CD4-positive, alpha-beta T cell treated with Interleukin-15 for 1 hour (primary cell): ENCODE measurements at places on chromosomes 4 and X.

- no peak for DNase-seq
These were observed 378.9 kb downstream of the SMARCA1 start for GRCh38 chrX:129144172-129145038.

DNA sequence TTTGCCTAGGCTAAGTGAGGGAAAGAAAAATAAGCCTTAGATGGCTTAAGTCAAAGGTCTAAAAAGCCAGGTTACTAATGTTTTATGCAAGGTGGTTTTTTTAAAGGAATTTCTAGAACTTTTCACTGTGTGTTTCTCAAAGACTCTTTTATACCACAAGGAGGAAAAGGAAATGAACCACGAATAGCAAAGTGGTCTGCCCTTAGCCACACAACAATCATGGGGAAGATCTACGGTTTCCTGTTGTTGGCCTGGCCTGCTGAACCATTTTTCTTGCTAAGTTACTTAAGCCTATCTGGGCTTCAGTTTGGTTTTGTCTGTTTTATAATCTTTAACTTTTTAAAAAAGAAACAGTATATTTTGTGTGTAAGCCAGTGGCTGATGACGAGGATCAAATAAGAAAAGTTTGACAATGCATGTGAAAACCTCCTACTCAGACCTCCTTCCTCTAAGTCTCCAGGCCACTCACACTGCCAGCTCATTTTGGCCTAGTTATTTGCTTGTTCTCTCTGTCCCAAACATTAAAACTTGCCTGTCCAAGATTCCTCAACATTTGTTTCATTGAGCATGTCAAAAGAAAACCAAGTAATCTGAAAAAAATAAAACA lies 56.7 kb upstream of the COL25A1 start:
- no peak for DNase-seq

GRCh38 chrX:108224218-108224617 lies 132.6 kb downstream of the ATG4A start:
- no peak for DNase-seq

GRCh38 chr4:121189326-121190215 lies 25.4 kb upstream of the TNIP3 start:
- DNase-seq: peak; percentile 57
